ENCODE measurements at places on chromosomes 5 and 9. TPM values are rescaled to one million over a fixed set of nuclear protein-coding genes. Genes with fewer than 3 reads are reported as not detected.

GRCh38 chr9:115632391-115632790 lies 514.4 kb upstream of the TNC start:
- H3K27me3 ChIP-seq, result no peaks in the 10 kb centered on the region
- no peaks in the 10 kb centered on the region for H3K36me3 ChIP-seq
- H3K4me3 ChIP-seq, result no peak overlapping the region
- no peak overlapping the region for H3K27ac ChIP-seq
- no peak for DNase-seq

DNA sequence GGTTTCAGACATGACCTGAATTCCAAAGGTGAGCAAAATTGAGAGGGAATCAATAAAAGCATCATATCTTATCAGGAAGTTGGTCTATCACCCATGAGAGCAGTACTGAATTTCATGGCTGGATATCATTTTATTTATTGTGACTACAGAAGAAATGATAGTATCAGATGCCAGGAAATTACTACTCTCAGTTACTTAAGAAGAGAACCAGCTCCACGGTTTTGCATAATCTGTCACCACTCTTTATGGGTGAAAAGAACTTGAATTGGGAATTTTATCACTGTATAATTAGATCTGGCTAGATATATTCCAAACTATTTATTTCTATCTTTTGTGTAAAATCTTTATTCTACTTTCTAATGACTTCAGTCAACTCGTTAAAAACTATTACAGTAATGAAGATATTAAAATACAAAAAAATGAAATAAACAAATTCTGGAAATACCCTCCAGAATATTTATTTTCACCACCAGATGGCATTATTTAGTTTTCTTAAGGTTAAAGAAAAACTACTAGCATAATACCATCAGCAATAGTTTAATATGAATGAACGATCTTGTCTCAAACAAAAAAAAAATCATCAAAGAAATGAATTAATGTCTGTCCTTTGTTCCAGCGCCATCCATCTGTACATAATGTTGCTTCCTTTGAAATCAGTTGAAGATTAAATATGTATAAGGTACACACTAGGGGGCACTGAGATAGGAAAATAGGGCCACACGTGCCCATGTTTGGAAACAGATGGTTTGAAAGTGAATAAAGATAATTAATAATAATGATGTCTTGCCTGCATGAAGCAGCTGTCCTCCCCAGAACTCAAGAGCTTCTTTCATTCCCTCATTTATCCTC lies 84.7 kb upstream of the SLCO6A1 start:
- no peak overlapping the region for H3K27ac ChIP-seq
- no peaks in the 10 kb centered on the region for H3K36me3 ChIP-seq
- H3K27me3 ChIP-seq, result no peaks in the 10 kb centered on the region
- no peak overlapping the region for H3K4me3 ChIP-seq

DNA sequence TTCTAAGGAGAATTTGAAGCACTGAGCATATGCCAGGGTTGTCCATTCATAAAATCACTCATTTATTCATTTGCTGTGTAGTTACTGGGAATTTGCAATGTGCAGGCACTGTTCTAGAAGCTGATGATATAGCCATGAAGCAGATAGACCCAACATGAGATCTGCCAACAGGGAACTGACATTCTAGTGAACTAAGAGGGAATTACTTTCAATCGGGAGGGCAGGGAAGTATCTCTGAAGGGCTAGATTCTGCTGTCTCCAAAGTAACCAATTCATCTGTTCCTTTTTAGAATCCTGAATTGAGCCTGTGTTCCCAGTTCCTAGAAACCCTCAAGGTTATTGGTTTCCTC lies 11.4 kb upstream of the ARHGAP26 start:
- H3K4me3 ChIP-seq, result no peak overlapping the region
- DNase-seq, result no peak
- no peaks in the 10 kb centered on the region for H3K27me3 ChIP-seq
- H3K27ac ChIP-seq, result no peak overlapping the region
- H3K36me3 ChIP-seq, result no peaks in the 10 kb centered on the region

DNA sequence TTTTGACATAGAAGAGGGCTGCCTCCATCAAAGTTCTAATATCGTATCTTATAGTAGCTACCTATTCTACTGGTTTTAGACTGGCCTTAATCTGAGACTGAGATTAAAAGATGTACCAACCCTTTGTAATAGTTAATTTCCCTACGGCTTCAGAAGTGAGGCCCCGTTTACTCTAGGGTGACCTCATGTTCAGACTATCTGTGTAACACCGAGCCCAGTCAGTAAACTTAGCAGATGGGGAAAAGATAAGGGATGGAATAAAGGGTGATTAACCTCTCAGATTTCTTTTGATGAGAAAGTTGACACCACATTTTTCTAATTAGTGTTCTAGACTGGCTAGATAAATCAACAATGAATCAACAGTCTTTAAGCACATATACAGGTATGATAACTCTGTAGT lies 283.1 kb downstream of the KCTD16 start:
- H3K27ac ChIP-seq, result no peak overlapping the region
- no peak for DNase-seq
- no peak overlapping the region for H3K4me3 ChIP-seq
- H3K4me1 ChIP-seq, result peaks cover 41% of the 10 kb centered on the region
- no peaks in the 10 kb centered on the region for H3K27me3 ChIP-seq

- no peaks in the 10 kb centered on the region for H3K27me3 ChIP-seq
- H3K36me3 ChIP-seq, result peaks cover 2% of the 10 kb centered on the region
- peak; percentile 9 for DNase-seq
- H3K4me3 ChIP-seq, result no peak overlapping the region
Observed at GRCh38 chr9:37922363-37923117, 18.6 kb upstream of the SLC25A51 start.

DNA sequence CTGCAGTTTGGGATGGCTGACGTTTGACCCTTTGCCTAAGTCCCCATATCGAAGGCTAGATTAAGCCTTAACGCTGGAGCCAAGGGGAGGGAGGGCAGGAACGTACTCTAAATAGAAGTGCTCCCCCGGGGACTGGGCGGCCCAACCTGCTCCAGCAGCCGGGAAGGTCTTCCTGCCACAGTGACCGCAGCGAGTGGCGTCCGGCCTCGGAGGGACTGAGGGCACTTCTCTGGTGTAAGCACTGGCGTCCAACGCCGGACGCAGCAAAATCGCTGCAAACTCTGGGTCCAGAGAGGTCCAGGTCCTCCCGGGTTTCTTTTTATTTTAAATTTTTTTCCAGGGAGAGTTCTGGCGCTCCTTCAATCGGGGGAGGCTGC lies 505 bp upstream of the ACER2 start:
- DNase-seq, result no peak
- H3K4me3 ChIP-seq, result peak overlapping the region; percentile 94
- no peaks in the 10 kb centered on the region for H3K36me3 ChIP-seq
- peaks cover 59% of the 10 kb centered on the region for H3K4me1 ChIP-seq
- H3K27ac ChIP-seq, result peak overlapping the region; percentile 93

- no peak overlapping the region for H3K4me3 ChIP-seq
- no peak overlapping the region for H3K27ac ChIP-seq
- no peak for DNase-seq
- no peaks in the 10 kb centered on the region for H3K36me3 ChIP-seq
Observed at GRCh38 chr5:111486055-111486454, 26.3 kb downstream of the STARD4 start.

GRCh38 chr9:99226054-99226453 lies 4.0 kb downstream of the SEC61B start:
- H3K27ac ChIP-seq, result no peak overlapping the region
- H3K4me1 ChIP-seq, result peaks cover 43% of the 10 kb centered on the region
- H3K4me3 ChIP-seq, result no peak overlapping the region
- no peaks in the 10 kb centered on the region for H3K27me3 ChIP-seq
- no peaks in the 10 kb centered on the region for H3K36me3 ChIP-seq

DNA sequence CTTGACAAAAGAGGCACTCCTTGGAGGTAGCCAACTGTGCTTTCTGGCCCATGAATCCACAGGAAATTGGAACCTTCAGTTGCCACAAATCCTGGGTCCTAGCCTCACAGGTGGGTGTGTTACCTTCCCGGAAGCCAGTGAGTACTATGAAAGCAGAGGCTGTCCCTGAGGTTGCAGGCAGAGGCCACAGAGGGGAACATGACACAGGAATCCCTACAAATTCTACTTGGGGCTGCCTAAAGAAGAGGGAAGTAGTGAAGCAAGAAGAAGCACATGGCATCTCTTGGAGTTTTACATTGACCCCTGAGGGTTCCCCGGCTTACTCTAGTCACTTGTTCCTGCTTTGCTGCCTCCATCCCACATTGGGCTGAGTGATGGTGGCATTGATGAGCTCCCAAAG lies 2.6 kb downstream of the SLC22A5 start:
- peaks cover 42% of the 10 kb centered on the region for H3K4me1 ChIP-seq
- peak overlapping the region; percentile 95 for H3K27ac ChIP-seq
- H3K36me3 ChIP-seq, result no peaks in the 10 kb centered on the region
- H3K4me3 ChIP-seq, result no peak overlapping the region

- no peak for DNase-seq
- H3K36me3 ChIP-seq, result no peaks in the 10 kb centered on the region
- H3K4me1 ChIP-seq, result peaks cover 63% of the 10 kb centered on the region
- no peak overlapping the region for H3K4me3 ChIP-seq
Observed at GRCh38 chr9:35516479-35516878, 26.6 kb downstream of the RUSC2 start.

- H3K27me3 ChIP-seq, result no peaks in the 10 kb centered on the region
- H3K27ac ChIP-seq, result no peak overlapping the region
Observed at GRCh38 chr9:87954230-87954629, 20.1 kb downstream of the CDK20 start.

DNA sequence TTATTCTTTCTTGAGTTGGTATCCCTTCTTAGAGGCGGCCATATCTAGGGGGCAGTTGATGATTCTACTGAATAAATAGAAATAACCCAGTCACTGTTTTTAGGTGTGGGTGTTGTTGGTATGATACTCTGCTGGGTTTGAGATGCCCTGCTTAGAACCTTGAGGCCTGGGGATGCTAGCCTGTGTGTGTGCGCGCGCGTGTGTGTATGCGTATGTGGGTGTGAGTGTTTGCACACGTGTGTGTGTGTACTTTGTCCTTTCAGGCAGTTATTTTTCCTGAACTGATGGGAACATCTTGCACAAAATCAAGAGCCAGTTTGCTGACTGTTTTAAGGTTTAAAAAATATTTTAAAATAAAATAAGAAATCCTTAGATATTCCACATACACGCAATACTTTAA lies 3.3 kb downstream of the SLC28A3 start:
- H3K27ac ChIP-seq, result no peak overlapping the region
- H3K4me3 ChIP-seq, result no peak overlapping the region
- H3K36me3 ChIP-seq, result no peaks in the 10 kb centered on the region
- no peak for DNase-seq
- H3K4me1 ChIP-seq, result no peaks in the 10 kb centered on the region

DNA sequence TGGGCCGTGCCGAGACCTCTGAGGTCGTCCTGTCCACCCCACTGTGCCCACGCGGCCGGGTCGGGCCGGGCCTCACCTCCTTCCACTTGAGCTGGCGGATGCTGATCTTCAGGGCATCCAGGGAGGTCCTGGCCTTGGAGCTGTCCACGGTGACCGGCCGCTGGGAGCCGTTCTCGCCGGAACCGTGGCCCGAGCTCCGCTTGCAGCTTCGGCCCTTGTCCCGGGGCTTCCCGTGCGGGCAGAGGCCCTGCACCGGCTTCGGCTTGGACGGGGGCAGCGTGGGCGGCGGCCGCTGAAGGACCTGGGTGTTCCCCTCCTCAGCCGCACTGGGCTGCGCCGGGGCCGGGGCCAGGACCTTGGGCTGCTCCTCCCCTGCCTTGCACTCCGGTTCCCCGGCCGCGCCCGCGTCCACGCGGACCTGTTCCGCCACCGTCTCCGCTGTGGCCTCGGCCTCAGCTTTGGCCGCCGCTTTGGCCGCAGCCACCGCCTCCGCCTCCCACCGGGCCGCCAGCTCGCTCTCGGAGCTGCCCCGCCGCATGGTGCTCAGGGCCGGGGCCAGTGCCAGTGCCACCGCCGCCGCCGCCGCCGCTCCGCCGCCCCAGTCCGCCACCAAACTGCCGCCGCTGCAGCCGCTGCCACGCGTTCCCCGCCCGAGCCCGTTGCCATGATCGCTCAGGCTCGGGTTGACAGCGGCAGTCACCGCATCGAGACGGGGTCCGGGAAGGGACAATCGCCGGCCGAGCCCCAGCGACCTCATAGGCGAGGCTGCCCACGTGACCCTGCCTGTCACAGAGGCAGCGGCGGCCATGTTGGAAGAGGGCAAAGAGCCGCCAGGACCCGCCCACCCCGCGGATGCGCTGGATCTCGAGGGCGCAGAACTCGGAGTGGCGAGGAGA lies at the start of gene TTLL11:
Gene TTLL11, minus strand, starts transcription at position 698 of the 896 bp plus-strand sequence. Its CDS starts 160 bp downstream, at position 538.
- H3K36me3 ChIP-seq, result no peaks in the 10 kb centered on the region
- H3K4me3 ChIP-seq, result peak within 1 kb of the TSS; percentile 81
- peaks cover 52% of the 10 kb centered on the region for H3K4me1 ChIP-seq
- H3K27me3 ChIP-seq, result no peaks in the 10 kb centered on the region
- peak within 1 kb of the TSS; percentile 55 for H3K27ac ChIP-seq
- DNase-seq, result peak; percentile 97

- no peaks in the 10 kb centered on the region for H3K36me3 ChIP-seq
- no peaks in the 10 kb centered on the region for H3K27me3 ChIP-seq
- no peaks in the 10 kb centered on the region for H3K4me1 ChIP-seq
- no peak overlapping the region for H3K4me3 ChIP-seq
- no peak for DNase-seq
Observed at GRCh38 chr5:151721812-151722391, 35.2 kb upstream of the SPARC start.

GRCh38 chr5:81505672-81506071 lies 111.7 kb upstream of the ACOT12 start:
- no peak overlapping the region for H3K4me3 ChIP-seq
- H3K36me3 ChIP-seq, result no peaks in the 10 kb centered on the region
- DNase-seq, result no peak
- peaks cover 4% of the 10 kb centered on the region for H3K4me1 ChIP-seq
- no peaks in the 10 kb centered on the region for H3K27me3 ChIP-seq
- no peak overlapping the region for H3K27ac ChIP-seq

DNA sequence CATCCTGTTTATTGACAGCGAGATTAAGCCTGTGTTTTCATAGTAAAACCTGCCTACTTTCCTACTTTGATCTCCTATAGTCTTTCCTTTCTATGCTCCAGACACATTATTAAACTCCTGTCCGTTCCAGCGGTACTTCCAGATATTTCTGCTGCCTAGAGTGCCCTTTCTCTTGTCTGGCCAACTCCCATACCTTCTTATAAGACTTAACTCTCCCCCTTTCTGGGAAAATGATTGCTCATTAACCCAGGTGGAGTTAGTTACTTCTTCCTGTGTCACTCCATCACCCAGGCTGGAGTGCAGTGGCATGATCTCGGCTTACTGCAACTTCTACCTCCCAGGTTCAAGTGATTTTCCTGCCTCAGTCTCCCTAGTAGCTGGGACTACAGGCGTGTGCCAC lies 33.1 kb downstream of the KDM4C start:
- no peak for DNase-seq
- no peak overlapping the region for H3K27ac ChIP-seq
- peaks cover 4% of the 10 kb centered on the region for H3K36me3 ChIP-seq
- no peak overlapping the region for H3K4me3 ChIP-seq
- no peaks in the 10 kb centered on the region for H3K27me3 ChIP-seq
- peaks cover 31% of the 10 kb centered on the region for H3K4me1 ChIP-seq

GRCh38 chr5:112551419-112552032 lies 132.4 kb upstream of the EPB41L4A start:
- peak; percentile 51 for DNase-seq
- no peak overlapping the region for H3K27ac ChIP-seq
- no peaks in the 10 kb centered on the region for H3K4me1 ChIP-seq
- no peak overlapping the region for H3K4me3 ChIP-seq

GRCh38 chr9:104107799-104108198 lies 13.7 kb downstream of the SMC2 start:
- H3K4me3 ChIP-seq, result no peak overlapping the region
- no peaks in the 10 kb centered on the region for H3K27me3 ChIP-seq
- peaks cover 4% of the 10 kb centered on the region for H3K36me3 ChIP-seq

The MYMK gene
- not detected for total RNA-seq

The SGCD gene
- total RNA-seq, result 0.66 TPM

The SOWAHA gene
- 9.6 TPM for total RNA-seq

The QRFP gene
- total RNA-seq, result not detected

The CARTPT gene
- total RNA-seq, result not detected

The BNC2 gene
- 0.99 TPM for total RNA-seq

The CTSV gene
- 0.33 TPM for total RNA-seq

The MBLAC2 gene
- 6.0 TPM for total RNA-seq

The CFAP157 gene
- 2.3 TPM for total RNA-seq

The SPATA31C1 gene
- total RNA-seq, result not detected
